ENCODE measurements at places on chromosomes 4 and X.
A peak's percentile ranks its signal among the peaks of the same experiment; 100 is the strongest.

GRCh38 chr4:38069271-38069760 is 109.1 kb downstream of the PTTG2 start:
- no peak for DNase-seq

DNA sequence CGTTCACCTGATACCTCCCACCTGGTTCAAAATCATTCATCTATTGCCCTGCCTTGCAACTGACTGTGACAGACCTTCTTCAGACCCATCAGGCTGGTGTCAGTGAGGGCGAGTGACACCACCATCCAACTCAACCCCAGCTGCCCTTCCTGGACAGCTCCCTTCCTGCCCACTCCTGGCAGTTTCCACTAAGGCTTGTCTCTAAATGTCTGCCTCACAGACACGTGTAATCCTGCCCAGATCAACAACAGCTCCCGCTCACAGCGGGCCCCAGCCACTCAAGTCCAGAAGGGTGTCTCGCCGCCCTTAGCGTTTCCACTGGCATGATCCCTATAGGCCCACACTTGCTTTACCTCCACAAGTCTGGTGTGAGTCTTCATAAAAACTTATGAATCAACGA is 28.9 kb downstream of the ACSL1 start:
- no peak for DNase-seq

GRCh38 chrX:140933874-140934655 is 68.3 kb upstream of the SPANXB1 start:
- DNase-seq = no peak

GRCh38 chrX:41236629-41237028 is 97.3 kb upstream of the DDX3X start:
- no peak for DNase-seq

GRCh38 chr4:153523164-153523796 is 57.1 kb downstream of the TMEM131L start:
- DNase-seq = no peak

- DNase-seq = no peak
Observed at GRCh38 chrX:49249071-49249470, 13.8 kb downstream of the CCDC22 start.

- no peak for DNase-seq
Observed at GRCh38 chr4:85416094-85416493, 58.9 kb upstream of the ARHGAP24 start.

- no peak for DNase-seq
Observed at GRCh38 chrX:71171110-71171801, 26.6 kb downstream of the NLGN3 start.

GRCh38 chr4:76420762-76421581 is at the start of gene CCDC158:
TSS of gene CCDC158 (minus strand) at chr4:76421141. CDS start at chr4:76403207, 17,934 bp downstream.
- no peak for DNase-seq

- DNase-seq = no peak
Observed at GRCh38 chr4:81629366-81629765, 157.7 kb upstream of the RASGEF1B start.

DNA sequence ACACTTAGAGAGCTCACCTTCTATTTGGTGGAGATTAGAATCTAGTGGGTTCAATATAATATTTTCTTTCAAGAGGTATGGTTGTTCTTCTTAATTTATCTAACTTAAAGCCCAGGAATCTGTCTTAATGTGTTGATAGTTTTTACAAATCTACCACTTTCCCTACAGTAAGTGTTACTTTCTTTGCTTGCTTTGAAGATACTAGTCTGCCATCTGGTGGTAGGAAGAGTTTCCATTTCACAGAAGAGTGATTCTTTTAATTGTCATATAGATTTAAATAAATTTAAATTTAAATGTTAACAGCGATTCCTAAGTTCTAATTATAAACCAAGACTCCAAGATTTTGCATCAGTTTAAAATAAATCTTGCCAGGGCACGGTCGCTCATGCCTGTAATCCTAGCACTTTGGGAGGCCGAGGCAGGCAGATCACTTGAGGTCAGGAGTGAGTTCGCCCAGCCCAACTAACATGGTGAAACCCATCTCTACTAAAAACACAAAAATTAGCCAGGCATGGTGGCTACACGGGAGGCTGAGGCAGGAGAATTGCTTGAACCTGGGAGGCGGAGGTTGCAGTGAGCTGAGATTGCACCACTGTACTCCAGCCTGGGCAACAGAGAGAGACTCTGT is 43.5 kb downstream of the NUDT9 start:
- DNase-seq = no peak

DNA sequence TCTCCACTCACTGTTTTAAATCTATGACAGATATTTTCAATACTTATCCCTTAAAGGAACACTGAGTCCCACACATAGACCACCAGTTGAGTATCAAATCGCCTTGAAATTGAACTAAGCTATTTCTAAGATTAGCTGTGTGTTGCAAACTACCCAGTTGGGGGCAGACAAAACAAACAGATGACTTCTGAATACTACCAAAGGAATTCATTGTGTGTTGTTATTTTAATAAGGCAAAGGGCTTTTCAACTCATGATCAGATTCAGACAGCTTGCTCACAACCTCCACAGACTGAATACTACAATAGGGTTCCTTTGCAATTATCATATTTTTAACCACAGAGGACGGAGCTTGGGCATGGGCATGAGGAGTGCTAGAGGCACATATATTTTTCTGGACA is 283.0 kb upstream of the GPC4 start:
- DNase-seq = no peak

GRCh38 chrX:148930206-148930729 is 429.9 kb downstream of the AFF2 start:
- DNase-seq = no peak

- DNase-seq = no peak
Observed at GRCh38 chrX:134792077-134792476, 133.8 kb upstream of the PLAC1 start.

GRCh38 chr4:35347276-35347675 is 897.0 kb downstream of the ARAP2 start:
- DNase-seq = no peak

DNA sequence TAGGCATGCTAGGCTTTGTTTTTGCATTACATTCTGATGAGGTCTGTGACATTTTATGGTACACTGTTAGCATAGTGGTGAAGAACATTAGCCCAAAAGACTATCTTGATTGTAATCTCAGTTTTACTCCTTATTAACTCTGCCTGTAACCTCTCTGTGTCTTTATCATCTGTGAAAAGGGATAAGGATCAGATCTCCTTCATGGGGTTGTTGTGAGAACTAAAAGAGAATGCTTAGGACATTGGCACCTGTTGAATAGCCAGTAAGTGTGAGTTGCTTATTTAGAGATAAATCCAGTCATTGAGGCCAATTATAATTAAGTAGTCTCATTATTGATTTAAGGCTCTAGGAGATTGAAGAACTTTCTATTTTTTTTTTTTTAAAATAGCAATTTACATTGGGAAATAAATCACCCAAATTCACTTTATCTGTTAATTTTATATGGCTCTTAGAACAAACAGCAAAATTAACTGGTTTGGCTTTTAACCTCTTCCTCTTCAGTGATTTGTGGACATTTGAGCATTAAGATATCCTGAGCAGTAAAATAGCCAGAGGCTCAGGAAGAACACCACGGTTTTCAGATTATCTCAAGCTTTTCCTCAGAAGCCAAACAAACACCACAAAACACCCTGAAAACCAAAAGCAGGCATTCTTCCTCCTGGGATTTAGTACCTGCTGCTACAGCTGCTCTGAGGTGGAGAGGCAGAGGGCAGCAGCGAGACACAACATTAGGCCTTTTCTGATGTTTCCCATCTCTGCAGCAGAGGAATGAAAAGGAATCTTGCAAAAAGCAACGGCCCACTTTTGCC is 192.9 kb downstream of the ARHGAP10 start:
- DNase-seq = no peak

DNA sequence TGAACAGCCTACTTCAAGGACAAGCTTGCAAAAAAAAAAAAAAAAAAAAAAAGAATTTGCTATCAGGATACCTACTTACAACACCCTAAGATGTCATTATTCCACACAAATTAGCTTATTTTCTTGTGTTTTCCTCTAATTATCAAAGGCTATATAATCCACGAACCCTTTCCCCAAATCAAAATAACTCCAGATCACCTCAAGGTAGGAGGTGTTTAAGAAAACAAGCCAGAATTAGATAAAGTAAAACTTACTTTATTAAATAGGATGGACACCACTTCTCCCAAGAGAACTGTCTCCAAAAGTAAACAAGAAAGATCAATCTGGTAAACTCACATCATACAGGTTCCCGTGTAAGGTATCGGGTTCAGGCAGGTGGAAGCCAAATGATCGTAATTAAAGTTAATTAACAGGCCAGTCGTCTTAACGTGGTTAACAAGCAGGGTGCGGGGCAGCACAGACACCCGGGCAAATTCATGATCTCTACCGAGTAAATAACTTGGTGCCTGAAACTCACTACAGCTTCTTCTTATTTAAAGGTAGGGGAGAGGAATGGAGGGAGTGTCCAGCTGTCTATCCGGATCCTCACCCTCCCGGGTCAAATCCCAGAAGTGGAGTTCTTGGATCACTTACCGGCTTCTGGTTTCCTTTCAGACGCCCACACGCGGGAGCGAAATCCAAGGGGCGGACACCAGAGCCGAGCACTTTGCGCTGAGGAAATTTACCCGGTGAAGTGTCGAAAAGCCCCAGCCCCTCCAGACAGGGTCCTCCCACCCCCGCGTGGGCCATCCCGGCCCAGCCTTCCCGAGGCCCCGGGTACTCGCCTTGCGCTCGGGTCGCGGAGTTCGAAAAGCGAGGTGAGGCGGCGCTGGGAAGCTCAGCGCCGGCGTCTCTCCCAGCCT is 708 bp downstream of the ARAP2 start:
- DNase-seq = peak; percentile 68

- DNase-seq = no peak
Observed at GRCh38 chr4:38618505-38618904, 45.5 kb upstream of the KLF3 start.

- no peak for DNase-seq
Observed at GRCh38 chr4:183399126-183399522, 45.3 kb upstream of the CDKN2AIP start.

GRCh38 chr4:175297965-175298565 is 379.9 kb downstream of the ADAM29 start:
- no peak for DNase-seq

DNA sequence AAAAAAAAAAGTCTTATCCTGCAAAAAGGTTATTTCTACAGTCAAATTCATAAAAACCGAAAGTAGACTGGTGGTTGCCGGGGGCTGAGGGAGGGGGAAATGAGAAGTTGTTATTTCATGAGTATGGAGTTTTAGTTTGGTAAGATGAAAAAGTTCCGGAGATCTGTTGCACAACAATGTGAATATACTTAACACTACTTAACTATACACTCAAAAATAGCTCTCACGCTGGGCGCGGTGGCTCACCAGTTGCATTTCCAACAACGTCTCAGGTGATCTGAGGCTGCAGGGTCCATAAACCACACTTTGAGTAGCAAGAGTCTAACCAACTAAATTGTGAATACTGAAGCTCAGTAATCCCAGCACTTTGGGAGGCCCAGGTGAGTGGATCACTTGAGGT is 52.4 kb downstream of the ANOS1 start:
- DNase-seq = no peak

DNA sequence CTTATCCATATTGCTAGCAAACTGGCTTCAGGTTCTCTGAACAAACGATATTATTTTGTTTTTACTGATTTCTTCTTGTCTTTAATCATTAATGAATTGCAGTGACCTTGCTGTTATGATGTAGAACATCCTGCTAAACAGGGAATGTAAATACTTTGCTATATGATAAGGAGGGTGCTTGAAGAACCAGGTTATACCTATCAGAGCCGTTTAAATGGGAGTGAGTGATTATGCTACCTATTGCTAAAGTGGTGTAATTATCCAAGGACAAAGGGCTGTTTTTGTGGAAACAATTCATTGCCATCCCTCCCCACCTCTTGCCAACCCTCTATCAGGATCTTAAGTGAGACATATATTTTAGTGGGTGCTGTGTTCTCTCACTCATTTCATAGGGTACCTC is 788.9 kb downstream of the RPA4 start:
- no peak for DNase-seq

Data from left forelimb (tissue), 1 donor.